ENCODE measurements at places on chromosomes 2 and 18.

DNA sequence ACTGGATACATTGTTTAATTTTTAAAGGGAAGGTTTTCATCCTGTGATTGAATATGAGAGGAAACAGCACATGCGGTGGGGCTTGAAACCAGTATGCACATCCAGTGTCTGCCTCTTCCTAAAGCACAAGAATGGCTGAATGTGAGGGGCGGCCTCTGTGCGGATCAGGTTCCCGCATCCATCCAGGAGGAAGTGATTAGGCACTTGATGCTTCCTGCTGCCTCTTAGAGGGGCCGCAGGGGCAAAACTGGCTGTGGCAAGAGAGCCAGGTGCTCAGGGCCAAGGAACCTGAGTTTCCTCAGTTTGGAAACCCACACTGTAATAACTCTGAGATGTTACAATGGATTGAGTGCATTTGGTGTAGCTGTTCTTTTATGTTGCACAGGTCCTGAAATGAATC lies 48.8 kb downstream of the THNSL2 start:
- no peak overlapping the region for H3K27ac ChIP-seq
- DNase-seq, result no peak
- no peaks in the 10 kb centered on the region for H3K27me3 ChIP-seq
- H3K4me1 ChIP-seq, result no peaks in the 10 kb centered on the region
- no peaks in the 10 kb centered on the region for H3K36me3 ChIP-seq
- no peak overlapping the region for H3K4me3 ChIP-seq

- H3K27ac ChIP-seq, result peak within 1 kb of the TSS; percentile 93
- DNase-seq, result peak; percentile 91
- no peaks in the 10 kb centered on the region for H3K36me3 ChIP-seq
- peaks cover 25% of the 10 kb centered on the region for H3K4me1 ChIP-seq
- no peaks in the 10 kb centered on the region for H3K27me3 ChIP-seq
- peak within 1 kb of the TSS; percentile 72 for H3K4me3 ChIP-seq
These were observed at the start of gene NFE2L2 for GRCh38 chr2:177264693-177265587. NFE2L2 (minus strand) TSS chr2:177264727; CDS start chr2:177264576, 151 bp downstream.

DNA sequence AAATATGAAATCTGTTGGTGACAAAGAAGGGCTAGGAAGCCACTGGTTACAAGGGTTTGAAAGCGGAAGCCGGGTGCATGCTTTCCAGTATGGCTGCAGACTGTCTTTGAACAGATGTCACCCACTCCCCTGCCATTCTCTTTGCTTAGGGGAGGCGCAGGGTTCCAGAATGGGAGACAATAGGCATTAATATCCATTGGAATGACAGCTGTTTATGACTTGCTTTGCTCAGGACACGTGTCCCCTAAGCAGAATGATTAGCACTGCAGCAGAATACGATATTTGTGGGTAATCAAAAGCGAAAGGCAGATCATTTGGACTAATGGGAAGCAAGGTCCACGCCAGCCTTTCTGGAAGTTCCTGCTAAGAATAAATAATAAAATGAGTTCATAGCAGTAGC lies 25.8 kb upstream of the NRP2 start:
- 0 out of 2 replicates have a peak, but pooled peaks cover 5% of the 10 kb centered on the region for H3K4me1 ChIP-seq
- no peak overlapping the region for H3K27ac ChIP-seq
- H3K27me3 ChIP-seq, result no peaks in the 10 kb centered on the region
- H3K36me3 ChIP-seq, result no peaks in the 10 kb centered on the region
- no peak for DNase-seq
- H3K4me3 ChIP-seq, result no peak overlapping the region

DNA sequence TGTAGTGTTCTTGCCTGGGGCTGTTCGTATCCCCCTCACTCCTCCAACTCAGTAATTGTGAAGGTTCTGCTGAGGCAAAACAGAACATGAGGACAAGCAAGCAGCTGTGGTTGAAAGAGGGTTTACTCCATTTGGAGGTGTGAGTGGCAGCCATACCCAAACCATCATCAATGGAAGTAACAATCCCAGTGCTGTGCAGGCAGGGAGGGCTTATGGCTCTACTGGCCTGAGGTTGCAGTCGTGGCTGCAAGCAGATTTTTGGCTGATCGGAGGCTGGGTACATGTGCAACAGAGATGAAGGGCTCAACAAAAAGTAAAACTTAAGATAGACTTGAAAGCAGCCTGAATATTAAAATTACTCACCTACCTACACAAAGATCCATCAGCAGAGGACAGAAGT lies 13.2 kb downstream of the SRSF7 start:
- H3K4me1 ChIP-seq, result peaks cover 34% of the 10 kb centered on the region
- H3K27me3 ChIP-seq, result no peaks in the 10 kb centered on the region
- no peak overlapping the region for H3K27ac ChIP-seq
- no peaks in the 10 kb centered on the region for H3K36me3 ChIP-seq
- H3K4me3 ChIP-seq, result no peak overlapping the region

DNA sequence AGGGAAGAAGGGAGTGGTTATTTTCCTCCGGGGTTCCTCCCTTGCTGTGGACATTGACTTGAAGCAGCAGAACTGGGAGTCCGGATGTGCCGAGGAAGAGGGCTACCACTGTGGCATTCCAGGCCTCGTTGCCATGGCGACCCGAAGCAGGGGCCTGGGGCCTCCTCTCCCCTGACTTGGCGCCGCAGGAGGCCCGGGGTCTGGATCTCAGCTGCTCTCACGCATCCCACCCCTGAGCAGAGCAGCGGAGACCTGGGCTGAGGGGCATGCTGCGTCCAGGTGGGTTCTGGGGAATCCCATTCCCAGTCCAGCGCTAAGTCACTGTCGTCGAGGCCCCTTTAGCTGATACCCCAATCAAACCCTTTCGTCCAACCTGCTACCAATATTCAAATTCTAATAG lies 100.2 kb downstream of the BCL11A start:
- no peaks in the 10 kb centered on the region for H3K4me1 ChIP-seq
- no peak overlapping the region for H3K27ac ChIP-seq
- H3K27me3 ChIP-seq, result no peaks in the 10 kb centered on the region
- no peak overlapping the region for H3K4me3 ChIP-seq

GRCh38 chr2:41736586-41736985 lies 311.2 kb upstream of the PKDCC start:
- H3K36me3 ChIP-seq, result no peaks in the 10 kb centered on the region
- H3K4me1 ChIP-seq, result no peaks in the 10 kb centered on the region
- DNase-seq, result no peak
- H3K27me3 ChIP-seq, result no peaks in the 10 kb centered on the region

GRCh38 chr2:191350826-191351225 lies 105.6 kb downstream of the MYO1B start:
- no peak overlapping the region for H3K27ac ChIP-seq
- no peaks in the 10 kb centered on the region for H3K4me1 ChIP-seq
- no peak for DNase-seq
- H3K4me3 ChIP-seq, result no peak overlapping the region
- no peaks in the 10 kb centered on the region for H3K27me3 ChIP-seq
- H3K36me3 ChIP-seq, result no peaks in the 10 kb centered on the region

- no peaks in the 10 kb centered on the region for H3K36me3 ChIP-seq
- H3K27me3 ChIP-seq, result no peaks in the 10 kb centered on the region
- H3K4me3 ChIP-seq, result no peak overlapping the region
- H3K4me1 ChIP-seq, result no peaks in the 10 kb centered on the region
These were observed 91.1 kb downstream of the ACTR3 start for GRCh38 chr2:113980946-113981345.

- H3K4me3 ChIP-seq, result no peak overlapping the region
- no peaks in the 10 kb centered on the region for H3K27me3 ChIP-seq
- no peak for DNase-seq
- no peaks in the 10 kb centered on the region for H3K4me1 ChIP-seq
- H3K27ac ChIP-seq, result no peak overlapping the region
- H3K36me3 ChIP-seq, result no peaks in the 10 kb centered on the region
These were observed 206.6 kb downstream of the DYSF start for GRCh38 chr2:71659868-71660518.
